ENCODE measurements at places on chromosomes 1 and 21. TPM values are rescaled to one million over a fixed set of nuclear protein-coding genes. Genes with fewer than 3 reads are reported as not detected.

DNA sequence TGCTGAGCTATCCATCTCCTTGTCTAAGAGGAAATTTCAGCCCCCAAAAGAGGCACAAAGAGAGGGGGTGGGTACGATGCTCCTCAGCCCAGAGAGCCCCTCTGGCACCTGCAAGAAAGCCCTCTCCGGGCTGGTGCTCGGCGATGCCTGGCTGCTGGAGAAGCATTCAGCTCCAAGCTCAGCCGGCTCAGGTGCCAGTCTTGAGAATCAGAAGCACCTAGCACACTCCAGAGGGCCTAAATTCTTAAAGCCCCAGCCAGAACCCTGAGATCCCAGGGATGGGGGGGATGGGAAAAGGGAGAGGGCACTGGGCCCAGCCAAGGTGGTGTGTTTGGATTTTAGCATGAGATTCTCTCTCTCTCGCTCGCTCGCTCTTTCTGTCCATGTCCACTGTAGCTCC lies 2.9 kb downstream of the GRIK3 start:
- no peak for DNase-seq

Gene TNFRSF4
- total RNA-seq, result 7.7 TPM

DNA sequence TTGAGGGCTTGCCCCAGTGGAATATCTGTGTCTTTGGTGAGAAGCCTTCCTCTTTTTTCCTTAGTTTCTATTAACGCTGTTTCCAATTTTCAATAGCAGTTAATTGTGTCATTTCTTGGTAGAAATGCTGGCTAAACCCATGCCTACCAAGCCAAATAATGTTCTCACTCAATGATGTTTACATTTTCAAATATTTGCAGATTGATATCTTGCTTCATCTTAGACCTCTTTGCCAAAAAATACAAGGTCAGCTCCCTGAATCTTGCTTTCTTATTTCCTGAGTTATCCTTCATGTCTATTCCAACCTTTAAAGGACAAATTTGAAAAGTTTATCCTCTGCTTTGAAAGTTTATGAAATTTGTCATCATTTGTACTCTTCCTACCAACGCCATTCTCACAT lies 5.1 kb downstream of the KCNJ15 start:
- DNase-seq, result no peak

GRCh38 chr1:91643431-91643830 lies 142.8 kb downstream of the CDC7 start:
- no peak for DNase-seq

Gene RNF115
- total RNA-seq, result 15.8 TPM

GRCh38 chr1:16625497-16626408 lies 12.4 kb upstream of the NBPF1 start:
- peak; percentile 74 for DNase-seq

GRCh38 chr1:66397192-66397591 lies 136.8 kb upstream of the SGIP1 start:
- no peak for DNase-seq

Gene OR2L8
- not detected for total RNA-seq

Gene KRTAP13-1
- total RNA-seq, result not detected

- DNase-seq, result no peak
Observed at GRCh38 chr1:207922554-207922953, 11.6 kb upstream of the CD34 start.

Gene EFNA3
- 1.0 TPM for total RNA-seq

Gene GBP6
- total RNA-seq, result 0.12 TPM

GRCh38 chr1:162471290-162471853 lies 26.2 kb upstream of the UHMK1 start:
- DNase-seq, result no peak

GRCh38 chr1:41241354-41241748 lies 755 bp downstream of the SCMH1 start:
- peak; percentile 84 for DNase-seq

Gene USP24
- 39.5 TPM for total RNA-seq

Gene KRTAP13-4
- not detected for total RNA-seq

DNA sequence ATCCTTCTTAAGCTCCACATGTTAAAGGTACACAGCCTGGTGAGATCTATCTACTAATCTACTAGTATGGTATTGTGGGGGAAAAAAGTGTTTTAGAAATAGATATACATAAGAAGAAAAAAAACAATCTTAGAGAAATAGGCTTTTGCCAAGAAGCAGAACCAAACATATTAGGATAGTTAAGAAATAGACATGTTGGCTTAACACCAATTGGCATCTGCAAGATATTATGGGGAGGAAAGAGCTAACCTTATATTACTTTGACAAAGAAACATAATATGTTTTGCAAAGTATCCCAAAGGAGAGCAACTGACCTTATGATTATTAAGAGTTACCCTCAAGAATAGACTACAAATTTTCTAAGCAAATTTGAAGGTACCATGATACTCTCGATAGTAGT lies 202.9 kb downstream of the BRINP3 start:
- no peak for DNase-seq

DNA sequence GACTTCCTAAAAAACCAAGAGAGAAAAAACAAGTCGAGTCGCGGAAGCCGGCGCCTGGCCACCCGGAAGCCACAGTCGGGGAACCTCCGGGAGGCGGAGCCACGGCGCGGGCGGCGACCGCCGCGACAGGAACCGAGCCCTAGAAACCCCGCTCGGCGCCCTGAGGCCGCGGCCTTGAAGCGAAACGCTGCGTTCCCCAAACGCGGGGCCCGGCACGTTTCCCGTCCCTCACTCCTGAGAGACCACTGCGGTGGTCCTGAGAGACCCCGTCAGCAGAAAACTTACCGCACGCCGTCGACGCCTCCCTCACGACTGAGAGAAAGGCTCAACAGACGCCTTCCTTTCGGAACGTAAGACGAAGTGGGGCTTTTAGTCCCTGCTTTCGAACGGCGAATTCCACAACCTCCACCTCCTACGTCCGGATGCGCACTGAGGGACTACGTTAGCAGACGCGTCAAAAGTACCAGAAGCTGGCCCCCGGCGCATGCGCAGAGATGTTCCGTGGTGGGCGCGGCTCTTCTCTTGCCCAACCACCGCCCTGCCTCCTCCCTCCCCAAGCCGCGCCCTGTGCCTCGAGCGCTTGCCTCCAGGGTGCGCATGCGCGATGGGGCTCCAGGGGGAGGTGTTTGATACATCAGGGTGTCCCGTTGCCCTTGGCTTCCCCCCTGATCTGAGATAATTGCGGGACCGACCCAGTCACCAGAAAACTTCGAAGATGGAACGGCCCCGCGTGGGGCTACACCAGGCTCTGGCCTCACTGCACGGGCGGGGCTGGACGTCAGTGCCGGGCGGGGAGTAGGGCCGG lies at the start of gene RSRP1:
TSS of gene RSRP1 (minus strand) at position 431 of the 805 bp plus-strand sequence. CDS start 491 bp downstream, outside the sequence.
- peak; percentile 100 for DNase-seq

DNA sequence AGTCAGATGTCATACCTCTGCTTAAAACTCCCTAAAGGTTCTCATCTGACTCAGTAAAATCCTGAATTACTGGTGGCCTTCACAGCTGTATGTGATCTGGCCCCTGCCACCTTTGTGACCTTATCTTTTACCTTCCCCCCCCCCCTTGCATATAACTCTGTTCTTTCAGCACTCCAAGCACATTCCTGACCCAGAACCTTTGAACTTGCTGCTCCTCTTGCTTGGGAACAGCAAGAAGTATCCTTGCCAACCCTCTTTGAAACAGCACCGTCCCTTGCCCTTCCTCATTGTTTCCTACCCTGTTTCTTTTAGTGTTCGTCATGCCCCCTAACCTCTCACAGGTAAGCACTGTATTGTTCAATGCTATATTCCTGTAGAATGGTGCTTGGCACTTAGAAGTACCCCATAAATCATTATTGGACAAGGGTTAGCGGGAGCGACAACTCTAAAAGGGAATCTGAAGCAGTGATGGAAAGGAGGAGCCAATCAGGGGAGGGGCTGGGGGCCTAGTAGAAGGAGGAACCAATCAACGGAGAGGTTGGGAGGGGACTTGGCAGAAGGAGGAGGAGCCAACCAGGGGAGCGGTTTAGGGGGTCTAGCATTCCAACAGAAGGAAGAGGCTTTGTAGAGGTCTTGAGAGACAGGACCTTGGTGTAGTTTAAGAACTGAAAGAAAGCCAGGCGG lies 13.9 kb downstream of the CACHD1 start:
- DNase-seq, result no peak

- no peak for DNase-seq
Observed at GRCh38 chr1:193299038-193299437, 112.6 kb upstream of the B3GALT2 start.

DNA sequence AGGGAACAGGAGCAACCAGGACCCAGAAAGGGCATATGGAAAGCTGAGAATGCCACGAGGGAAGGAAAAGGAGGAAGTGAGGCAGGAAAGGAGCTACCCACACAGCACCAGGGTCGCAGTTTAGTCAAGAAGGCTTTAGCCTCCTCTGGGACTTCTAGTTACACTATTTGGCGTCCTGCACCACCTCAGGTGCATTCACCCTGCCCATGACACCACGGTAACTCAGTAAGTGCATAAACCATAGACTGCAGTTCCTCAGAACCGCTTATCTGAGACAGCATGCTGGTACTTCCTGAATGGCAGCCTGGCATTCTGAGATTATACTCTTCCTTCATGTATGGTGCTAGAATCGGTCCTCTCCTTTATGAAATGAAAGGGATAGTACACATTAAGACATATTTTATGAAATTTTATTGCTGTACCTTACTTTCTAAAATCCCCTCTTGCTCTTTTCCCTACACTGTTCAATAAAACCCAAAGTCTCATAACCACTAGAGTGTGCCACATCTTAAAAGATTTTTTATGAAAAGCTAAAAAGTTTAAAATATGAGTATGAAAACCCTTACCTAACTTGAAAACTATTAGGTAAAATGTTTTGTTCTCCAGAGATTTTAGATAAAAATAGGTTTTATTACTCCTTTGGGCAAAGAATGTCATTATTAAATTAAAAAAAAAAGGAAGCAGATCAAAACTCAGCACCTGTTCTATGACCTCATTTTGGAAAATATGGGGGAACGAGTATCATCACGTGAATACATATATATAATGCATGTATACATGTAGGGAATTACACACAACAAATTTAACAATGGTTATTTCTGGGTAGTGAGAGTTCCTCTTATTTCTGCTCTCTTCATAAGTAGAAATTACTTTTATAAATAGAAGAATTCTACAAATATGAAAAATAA lies 67.3 kb downstream of the VAV3 start:
- no peak for DNase-seq

GRCh38 chr1:81408419-81408818 lies 392.3 kb upstream of the ADGRL2 start:
- no peak for DNase-seq

DNA sequence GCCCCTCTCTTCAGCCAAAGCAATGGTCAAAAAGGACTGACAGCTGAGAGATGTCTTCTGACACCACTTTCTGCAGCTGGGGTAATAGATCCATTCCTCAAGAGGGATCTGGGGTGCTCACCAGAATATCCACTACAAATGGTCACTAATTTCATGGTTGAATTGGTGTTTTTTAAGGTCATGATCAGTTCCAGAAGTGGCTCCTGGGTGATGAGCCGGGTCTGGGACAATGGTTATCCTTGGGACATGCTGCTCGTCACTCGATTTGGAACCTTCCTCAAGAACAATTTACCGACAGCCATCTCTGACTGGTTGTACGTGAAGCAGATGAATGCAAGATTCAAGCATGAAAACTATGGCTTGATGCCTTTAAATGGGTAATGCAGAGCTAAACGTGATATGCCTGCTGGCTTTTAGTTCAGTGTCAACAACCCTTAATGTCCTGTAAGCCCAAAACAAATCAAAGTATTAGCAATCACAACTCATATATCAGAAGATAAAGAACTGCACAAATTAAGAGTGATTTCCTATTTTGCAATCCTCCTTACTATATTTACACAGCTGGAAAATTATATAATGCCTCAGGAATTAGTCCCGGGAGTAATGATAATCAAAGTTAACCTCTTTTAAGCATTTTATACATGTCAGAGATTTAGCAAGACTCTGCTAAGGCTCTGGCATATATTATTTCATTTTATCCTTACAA lies 20.1 kb downstream of the FMO3 start:
- DNase-seq, result no peak

DNA sequence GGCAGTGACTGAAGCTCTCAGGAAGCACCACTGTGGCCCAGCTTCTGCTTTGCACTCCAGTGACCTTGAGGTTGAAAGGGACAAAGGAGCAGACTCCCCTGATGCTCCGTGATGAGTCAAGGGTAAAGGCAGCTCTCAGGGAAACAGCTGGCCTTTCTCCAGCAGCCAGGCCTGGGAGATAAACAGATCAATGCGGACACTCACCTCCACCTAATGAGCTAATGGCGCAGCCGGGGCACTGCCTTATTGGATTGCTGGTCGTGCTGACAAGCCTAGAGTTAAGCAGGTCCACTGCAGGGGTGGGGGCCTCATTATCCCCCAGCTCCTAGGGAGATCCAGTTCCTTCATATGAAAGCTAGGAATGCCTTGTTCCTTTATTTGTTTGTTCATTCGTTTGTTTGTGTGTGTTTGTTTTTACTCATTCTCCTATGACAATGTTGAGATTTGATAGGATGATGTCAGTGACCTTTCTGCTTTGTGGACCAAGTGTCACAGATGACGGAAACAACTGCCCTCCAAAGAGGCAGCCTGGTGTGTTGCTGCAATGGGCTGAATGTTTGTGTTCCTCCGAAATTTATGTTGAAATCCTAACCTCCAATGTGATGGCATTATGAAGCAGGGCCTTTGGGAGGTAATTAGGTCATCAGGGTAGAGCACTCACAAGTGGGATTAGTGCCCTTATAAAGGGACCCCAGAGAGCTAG lies 141.4 kb upstream of the BEND5 start:
- no peak for DNase-seq

Gene TAS1R1
- not detected for total RNA-seq

Gene ADGRL4
- 31.9 TPM for total RNA-seq

- no peak for DNase-seq
Observed at GRCh38 chr1:182910143-182910542, 42.8 kb downstream of the SHCBP1L start.

Gene DIO1
- not detected for total RNA-seq

Gene PDZK1IP1
- total RNA-seq, result 41.2 TPM

GRCh38 chr1:2148691-2149090 lies 45.9 kb downstream of the FAAP20 start:
- DNase-seq, result no peak

DNA sequence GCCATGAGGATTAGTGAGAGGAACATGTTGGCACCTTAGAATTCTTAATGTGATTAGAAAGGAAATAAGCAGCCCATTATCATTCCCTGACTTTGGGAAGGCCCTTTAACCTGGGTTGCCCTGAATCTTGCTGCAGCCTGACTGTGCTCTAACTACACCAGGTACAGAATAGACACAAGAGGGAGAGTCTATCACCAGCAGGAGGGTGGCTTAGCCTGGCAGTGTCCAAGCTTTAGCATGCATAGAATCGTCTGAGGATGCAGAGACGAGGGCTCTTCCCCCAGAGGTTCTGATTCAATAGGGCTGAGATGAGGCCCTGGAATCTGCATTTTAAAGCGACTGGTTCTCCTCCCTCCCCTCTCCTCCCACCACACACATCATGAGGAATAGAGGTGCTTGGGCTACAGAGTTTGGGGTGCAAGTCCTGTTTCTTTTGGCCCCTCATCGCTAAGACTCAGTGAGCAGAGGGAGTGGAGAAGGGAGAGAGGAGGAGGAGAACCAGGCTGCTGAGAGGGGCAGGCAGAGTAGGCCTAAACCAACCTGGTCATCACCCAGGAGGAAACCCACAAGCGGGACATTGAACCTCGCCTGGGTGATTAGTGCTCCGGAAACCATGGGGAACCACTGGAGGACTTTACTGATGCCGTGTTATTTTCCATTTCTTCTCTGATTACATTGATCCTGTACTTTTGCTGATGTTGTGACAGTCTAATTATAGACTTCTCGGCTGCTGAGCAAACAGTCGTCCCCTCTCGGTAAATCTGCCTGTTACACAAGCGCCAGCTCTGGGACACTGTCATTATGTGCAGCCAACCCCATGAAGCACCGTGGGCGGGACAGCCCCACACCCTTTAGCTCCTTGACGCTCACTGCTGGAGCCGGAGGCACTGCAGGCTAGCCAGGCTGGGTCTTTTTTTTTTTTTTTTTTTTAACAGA lies 6.3 kb upstream of the TENT5C start:
- DNase-seq, result no peak

Gene KRTAP10-12
- total RNA-seq, result not detected
